Foreskin keratinocyte (primary cell): ENCODE measurements at places on chromosomes 1 and 21. TPM values are rescaled to one million over a fixed set of nuclear protein-coding genes. Genes with fewer than 3 reads are reported as not detected.

TINAGL1 gene
- polyA plus RNA-seq, result 153 and 177 TPM in 2 replicates

PTGFRN gene
- polyA plus RNA-seq, result 147 and 151 TPM in 2 replicates

HES2 gene
- 27.0 and 33.7 TPM in 2 replicates for polyA plus RNA-seq

ERVH48-1 gene
- polyA plus RNA-seq, result 0.03 TPM in 1 of 2 replicates, not detected in the other

FAM72D gene
- polyA plus RNA-seq, result 2.1 and 3.7 TPM in 2 replicates

HEYL gene
- 0.06 TPM in 1 of 2 replicates, not detected in the other for polyA plus RNA-seq

LYPD8 gene
- not detected in 2 replicates for polyA plus RNA-seq

ADPRS gene
- polyA plus RNA-seq, result 47.7 and 48.8 TPM in 2 replicates

GNG12 gene
- polyA plus RNA-seq, result 67.8 and 74.1 TPM in 2 replicates

TARS2 gene
- 21.0 and 23.6 TPM in 2 replicates for polyA plus RNA-seq

JAM2 gene
- polyA plus RNA-seq, result not detected in 2 replicates

EFNA3 gene
- polyA plus RNA-seq, result 4.3 and 5.0 TPM in 2 replicates

SYNC gene
- polyA plus RNA-seq, result 1.6 and 2.2 TPM in 2 replicates

MRPS6 gene
- polyA plus RNA-seq, result 60.0 and 69.8 TPM in 2 replicates

CCDC181 gene
- polyA plus RNA-seq, result 0.06 TPM in 1 of 2 replicates, not detected in the other

CLDN14 gene
- 0.03 TPM in 1 of 2 replicates, not detected in the other for polyA plus RNA-seq
